K562 (cell line): ENCODE measurements at places on chromosomes 5 and 9. TPM values are rescaled to one million over a fixed set of nuclear protein-coding genes. Genes with fewer than 3 reads are reported as not detected.

The SLC6A18 gene
- not detected in 2 replicates for total RNA-seq

The PTPN3 gene
- total RNA-seq, result 0.02 and 0.20 TPM in 2 replicates

DNA sequence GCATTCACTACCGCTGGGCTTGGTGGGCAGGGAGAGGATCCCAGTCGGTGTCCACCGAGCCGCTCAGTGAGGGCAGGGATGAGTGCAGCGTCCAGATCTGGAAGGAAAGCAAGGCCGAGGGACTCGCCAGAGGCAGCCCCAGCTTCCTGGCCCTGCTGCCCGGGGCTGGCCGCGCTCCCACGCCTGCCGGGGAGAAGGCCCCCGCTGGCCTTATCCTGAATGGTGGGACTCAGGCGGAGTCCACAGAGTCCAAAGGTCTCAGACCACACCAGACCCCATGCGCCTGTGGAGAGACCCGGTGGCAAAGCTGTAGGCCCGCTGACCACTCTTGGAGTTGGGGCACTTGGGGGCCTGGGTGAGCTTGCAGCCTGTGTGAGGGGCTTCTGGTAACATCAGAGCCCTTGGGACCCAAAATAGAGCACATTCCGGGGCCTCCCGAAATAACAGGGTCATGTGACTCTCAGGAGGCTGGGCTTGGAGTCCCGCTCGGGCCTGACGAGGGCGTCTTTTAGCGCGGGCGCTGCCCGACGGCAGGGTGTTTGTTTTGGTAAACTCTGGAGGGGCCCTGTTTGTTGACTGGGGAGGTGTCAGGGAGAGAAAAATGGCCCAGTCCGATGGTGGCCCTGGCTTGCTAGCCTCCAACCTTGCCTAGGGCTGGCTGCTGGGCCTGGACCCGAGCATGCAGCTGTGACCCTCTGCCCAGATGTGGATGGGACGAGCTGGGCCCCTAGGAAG is 2.8 kb downstream of the RXRA start:
- DNase-seq, result no peak

GRCh38 chr5:118701791-118702190 is 286.6 kb downstream of the DTWD2 start:
- no peak for DNase-seq

DNA sequence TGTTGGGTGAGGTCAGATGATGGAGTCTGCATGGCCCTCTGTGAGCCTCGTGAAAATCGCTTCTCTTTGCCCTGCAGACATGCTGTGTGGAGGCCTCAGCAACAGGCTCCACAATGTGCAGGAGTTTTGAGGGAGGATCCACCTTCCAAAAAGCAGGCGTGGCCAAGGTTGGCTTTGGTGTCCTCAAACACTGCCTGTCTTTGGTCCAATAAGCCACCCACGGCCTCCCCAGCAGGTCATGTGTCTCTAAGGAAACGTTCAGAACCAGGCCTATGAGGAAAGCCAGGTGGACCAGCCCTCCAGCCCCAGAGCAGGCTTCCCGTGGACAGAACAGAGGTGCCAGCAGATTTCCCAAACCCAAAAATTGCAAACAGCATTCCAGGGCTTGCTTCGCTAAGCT is 340.7 kb upstream of the IRX2 start:
- no peak for DNase-seq

DNA sequence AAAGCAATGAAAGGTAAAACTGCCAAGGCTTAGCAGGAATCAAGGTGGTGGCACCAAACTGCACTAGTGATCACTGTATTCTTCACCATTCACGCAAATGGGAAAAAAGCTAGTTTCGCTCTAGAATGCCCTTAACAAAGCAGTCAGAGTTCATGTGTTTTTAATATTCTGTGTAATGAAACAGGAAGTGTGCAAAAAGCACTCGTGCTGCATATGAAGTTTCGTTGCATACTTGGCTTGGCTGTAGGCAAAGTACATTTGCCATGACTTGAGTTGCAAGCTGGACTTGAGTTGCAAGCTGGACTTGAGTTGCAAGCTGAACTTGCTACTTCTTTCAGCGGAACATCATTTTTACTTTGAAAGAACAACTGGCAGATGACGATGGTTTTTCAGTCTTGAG is 55.4 kb downstream of the FOXI1 start:
- DNase-seq, result no peak

DNA sequence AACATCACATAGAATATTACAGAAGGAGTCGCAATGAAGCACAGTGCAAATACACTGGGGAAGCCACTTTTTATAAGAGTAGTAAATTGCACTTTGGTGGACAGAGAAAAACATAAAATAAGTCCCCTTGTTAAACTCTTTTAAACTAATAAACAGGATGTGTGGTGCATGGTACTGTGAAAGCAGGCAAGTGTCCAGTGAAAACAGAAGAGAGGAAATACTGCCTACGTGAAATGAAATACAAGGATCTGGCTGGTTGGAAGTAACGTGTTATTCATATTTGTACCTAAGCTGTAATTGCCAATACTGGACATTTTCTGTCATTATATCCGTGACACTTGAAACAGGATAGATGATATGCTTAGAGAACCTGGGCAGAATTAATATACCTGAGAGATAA is 191.9 kb upstream of the SLC27A6 start:
- no peak for DNase-seq

DNA sequence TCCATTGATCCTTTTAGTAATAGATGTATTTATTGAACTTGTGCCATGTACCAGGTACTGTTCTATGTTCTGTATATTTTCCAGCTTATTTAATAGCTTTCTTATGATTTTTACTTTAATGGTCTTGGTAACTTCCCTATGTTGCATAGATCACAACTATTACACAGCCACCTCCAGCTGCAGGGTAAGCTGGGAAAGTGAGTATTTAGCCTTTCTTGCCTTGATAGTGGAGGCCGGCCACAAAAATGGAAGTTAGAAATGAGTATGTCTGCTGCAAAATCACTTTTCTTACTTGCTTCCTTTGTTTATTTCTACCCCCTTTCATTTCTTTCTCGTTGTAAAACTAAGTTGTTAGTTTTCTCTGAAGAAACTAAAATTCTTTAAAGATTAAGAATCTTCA is 43.1 kb upstream of the ANKDD1B start:
- no peak for DNase-seq

GRCh38 chr9:132063281-132063680 is 16.4 kb downstream of the MED27 start:
- no peak for DNase-seq

GRCh38 chr5:110104726-110105669 is 415.3 kb downstream of the MAN2A1 start:
- no peak for DNase-seq

GRCh38 chr5:172556971-172557461 is 84.0 kb upstream of the NEURL1B start:
- no peak for DNase-seq

DNA sequence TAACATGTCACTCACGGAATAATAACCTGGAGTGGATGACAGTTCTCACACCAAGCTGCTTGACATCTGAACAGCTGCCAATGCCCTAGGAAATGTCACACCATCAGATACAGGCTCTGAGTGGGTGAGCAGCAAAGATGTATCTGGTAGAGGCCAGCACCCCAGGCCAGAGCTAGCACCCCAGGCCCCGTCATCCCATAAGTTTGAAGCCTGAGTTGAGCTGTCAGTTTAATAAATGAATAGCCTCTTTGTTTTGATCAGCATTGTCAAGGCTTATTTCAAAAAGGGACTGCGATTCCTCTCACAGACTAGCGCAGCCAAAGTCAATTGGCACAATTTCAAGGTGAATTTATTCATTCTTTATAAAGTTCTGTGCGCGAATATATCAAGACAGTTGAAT is 1327.1 kb downstream of the MAT2B start:
- DNase-seq, result no peak

DNA sequence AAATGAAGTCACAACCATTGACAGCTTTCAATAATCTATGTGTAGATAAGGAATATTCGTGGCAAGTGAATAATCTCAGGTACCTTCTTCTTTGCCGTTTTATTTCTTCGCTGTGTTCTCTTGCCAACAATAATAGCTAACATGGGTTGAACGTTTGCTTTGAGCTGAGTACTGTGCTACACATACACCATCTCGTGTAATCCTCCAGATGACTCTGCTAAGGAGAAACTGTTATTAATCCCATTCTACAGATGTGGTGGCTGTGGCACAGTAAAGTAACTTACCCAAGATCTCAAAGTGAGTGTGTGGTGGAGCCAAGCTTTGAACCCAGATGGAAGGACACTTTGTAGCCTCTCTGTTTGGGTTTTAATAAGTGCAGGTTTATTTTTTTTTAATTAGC is 179.7 kb downstream of the C9orf152 start:
- DNase-seq, result no peak

DNA sequence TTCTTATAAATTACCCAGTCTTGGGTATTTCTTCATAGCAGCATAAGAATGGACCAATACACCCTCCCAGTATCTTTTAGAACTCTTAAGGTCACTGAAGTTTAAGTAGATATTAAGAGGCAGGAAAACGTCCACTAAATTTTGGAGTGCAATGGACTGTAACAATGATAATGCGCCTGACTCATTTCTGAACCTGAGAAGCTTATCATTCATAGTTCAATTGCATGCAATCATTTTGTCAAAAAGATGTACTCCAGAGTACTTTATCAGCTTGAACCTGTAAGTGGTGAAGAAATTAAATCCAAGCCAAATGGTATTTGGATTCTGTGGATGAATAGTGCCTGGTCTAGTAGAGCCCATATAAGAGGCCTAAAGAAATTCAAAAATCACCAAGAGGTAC is 196.5 kb upstream of the CDH9 start:
- no peak for DNase-seq

- peak; percentile 73 for DNase-seq
Observed at GRCh38 chr5:173573126-173573960, 43.1 kb downstream of the BOD1 start.

DNA sequence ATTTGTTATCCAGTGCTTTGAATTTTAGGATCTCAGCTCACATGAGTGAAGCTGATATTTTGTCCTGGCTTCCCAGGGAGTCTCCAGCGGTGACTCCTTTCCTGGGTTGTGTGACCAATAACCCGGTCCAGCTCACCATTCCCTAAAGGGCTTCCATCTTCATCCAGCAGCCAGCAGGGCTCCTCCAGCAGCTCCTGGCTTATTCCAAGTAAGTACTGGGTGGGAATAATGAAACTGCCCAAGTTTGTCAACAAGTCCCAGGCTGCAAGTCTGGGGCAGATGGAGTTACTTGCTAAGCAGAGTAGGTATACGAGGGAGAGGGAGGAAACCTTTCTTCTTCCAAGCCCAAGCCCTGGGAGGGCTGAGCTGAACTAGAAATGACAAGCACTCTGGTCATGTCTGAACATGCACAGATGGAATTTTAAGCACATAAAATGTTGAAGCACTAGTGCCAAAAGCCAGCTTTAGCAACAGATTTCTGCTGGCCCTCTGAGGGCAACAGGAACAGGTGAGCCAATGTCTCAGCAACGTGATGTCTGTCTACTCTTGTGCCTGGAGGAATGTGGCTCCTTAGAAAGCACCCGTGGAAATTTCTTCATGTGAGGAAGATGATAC is 153.7 kb upstream of the DAPK1 start:
- DNase-seq, result no peak

The FAM153A gene
- total RNA-seq, result not detected in 2 replicates

DNA sequence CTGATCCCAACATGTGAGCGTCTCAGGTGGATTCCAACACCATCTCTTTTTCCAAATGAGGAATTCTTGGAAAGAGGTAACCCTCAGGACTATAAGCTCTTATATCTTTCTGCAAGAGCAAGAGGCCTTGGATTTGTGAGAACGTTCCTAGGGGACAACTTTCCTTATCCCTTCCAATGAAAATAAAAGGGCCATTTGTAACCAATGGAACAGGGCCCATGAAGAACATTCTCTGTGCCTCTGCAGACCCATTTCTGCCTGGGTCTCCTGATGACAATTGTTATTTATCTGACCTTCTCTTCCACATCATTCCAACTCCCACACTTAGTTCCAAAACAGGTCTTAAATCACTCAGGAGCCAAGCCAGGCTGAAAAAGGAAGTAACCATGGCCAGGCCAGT is 202.6 kb downstream of the ZNF462 start:
- DNase-seq, result no peak

The TTC23L gene
- total RNA-seq, result 0.11 and 0.27 TPM in 2 replicates

The PPP2R2B gene
- not detected in 2 replicates for total RNA-seq

- no peak for DNase-seq
Observed at GRCh38 chr9:17229945-17230560, 95.2 kb downstream of the CNTLN start.

The OR2V2 gene
- total RNA-seq, result not detected in 2 replicates

DNA sequence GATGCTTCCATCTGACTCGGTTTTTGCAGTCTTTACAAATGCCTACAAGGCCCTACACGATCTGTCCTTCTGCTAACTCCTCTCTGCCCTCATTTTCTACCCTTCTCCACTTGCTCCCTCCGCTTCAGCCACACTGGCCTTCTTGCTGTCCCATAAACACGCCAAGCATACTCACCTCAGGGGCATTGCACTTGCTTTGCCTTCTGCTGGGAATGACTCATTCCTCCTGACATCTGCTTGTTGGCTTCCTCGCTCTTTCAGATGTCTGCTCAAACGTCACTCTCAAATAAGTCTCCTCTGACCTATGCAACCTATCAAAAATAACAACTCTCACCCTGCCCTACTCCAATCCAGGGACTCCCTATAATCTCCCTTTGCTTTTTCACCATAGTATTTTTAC is 28.2 kb downstream of the CDC25C start:
- no peak for DNase-seq

The SLC6A3 gene
- total RNA-seq, result not detected in 2 replicates

The PRDM9 gene
- 0.33 and 0.47 TPM in 2 replicates for total RNA-seq

- no peak for DNase-seq
Observed at GRCh38 chr9:75451505-75451904, 363.2 kb downstream of the OSTF1 start.

- no peak for DNase-seq
Observed at GRCh38 chr9:97786341-97786740, 66.7 kb upstream of the FOXE1 start.

GRCh38 chr9:129052592-129052991 is 16.2 kb downstream of the MIGA2 start:
- DNase-seq, result peak; percentile 10

DNA sequence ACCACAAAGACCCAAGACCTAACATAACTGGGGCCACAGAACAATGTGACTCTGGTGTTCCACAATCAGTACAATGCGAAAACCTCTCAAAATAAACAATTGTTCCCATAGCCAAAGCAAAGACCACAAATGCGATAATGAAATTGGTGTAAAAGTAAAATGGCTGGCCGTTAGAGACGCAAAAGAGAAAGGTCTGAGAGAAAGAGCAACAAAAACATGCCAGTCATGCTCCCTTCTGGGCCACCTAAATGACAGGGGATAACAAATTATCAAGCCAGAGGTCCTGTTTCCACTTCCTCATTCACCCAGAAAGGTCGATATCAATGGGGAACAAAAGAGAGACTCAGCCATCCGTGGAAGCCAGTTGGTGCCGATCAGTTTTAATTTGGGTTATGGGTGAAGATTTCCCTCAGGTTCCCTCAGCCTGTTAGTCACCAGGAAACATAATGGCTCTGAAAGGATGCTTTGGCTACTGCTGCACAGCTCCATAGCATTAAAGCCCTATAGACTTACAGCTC is 9.2 kb upstream of the CFAP95 start:
- peak; percentile 30 for DNase-seq

The PROB1 gene
- total RNA-seq, result 1.6 and 1.8 TPM in 2 replicates

The C7 gene
- 0.82 and 1.5 TPM in 2 replicates for total RNA-seq

The SAXO1 gene
- not detected in 2 replicates for total RNA-seq

GRCh38 chr5:180607861-180608571 is 16.7 kb upstream of the SCGB3A1 start:
- DNase-seq, result no peak

The PLPPR1 gene
- total RNA-seq, result not detected in 2 replicates

- DNase-seq, result no peak
Observed at GRCh38 chr9:2307480-2307879, 292.3 kb downstream of the SMARCA2 start.

- DNase-seq, result no peak
Observed at GRCh38 chr5:2519153-2519552, 232.3 kb downstream of the IRX2 start.
